ENCODE measurements at places on chromosomes 5 and 9. TPM values are rescaled to one million over a fixed set of nuclear protein-coding genes. Genes with fewer than 3 reads are reported as not detected.

DNA sequence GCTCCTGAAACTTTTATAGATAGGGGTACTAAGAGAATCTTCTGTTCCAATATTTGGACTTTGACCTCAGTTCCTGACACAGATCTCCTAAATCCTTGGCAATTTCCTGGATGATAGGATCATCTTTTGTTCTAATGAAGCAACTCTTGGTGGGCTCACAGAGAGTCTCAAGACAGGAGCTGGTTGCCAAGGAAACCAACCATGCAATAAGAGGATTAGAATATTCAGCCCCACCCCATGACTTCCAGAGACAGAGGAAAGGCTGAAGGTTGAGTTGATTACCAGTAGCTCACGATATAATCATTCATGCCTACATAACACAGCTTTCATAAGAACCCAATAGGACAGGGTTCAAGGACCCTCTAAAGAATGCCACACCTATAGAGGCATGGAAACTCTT, 2050.2 kb upstream of the CDH6 start:
- DNase-seq = no peak

- DNase-seq = no peak
These were observed 65.9 kb upstream of the PLPP1 start for GRCh38 chr5:55600497-55601203.

GRCh38 chr5:64164166-64164565, 1.5 kb upstream of the RNF180 start:
- no peak for DNase-seq

DNA sequence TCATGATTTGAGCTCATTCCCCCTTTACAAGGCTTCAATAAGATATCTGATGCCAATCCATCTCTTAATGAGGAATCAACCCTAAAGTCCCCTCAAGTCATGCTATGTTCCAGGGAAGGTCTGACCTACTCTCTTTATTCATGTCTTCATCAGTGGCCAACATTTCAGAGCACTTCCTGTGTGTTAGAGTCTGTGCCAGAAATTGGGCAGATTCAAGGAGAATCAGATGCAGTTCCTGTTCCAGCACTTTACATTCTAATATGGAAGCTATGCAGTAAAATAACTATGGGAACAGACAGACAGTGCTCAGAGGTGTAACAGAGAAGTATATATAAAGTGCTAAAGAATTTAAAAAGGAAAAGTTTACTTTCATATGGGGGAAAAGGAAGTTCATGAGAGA, 193.4 kb upstream of the NR4A3 start:
- DNase-seq = no peak

DNA sequence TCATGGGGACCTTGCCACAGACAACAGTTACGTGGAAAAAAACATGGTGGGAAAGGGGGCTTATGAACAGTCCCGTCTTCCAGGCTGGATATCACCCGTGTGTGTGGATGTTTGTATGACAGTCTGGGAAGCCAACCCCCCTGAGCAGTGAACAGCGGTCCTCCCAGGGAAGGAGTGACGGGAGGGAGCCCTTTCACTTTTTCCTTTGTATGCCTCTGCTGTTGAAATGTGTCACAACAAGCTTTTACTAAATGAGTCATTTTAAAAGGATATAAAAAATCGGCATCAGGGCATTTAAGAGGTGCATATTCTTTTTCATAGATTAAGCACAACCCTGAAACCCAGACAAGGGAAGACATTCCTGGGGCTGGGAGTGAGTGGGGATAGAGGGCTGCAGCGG, 5.1 kb downstream of the MYMK start:
- DNase-seq = no peak

GRCh38 chr9:20604562-20604961, 17.7 kb downstream of the MLLT3 start:
- DNase-seq = no peak

DNA sequence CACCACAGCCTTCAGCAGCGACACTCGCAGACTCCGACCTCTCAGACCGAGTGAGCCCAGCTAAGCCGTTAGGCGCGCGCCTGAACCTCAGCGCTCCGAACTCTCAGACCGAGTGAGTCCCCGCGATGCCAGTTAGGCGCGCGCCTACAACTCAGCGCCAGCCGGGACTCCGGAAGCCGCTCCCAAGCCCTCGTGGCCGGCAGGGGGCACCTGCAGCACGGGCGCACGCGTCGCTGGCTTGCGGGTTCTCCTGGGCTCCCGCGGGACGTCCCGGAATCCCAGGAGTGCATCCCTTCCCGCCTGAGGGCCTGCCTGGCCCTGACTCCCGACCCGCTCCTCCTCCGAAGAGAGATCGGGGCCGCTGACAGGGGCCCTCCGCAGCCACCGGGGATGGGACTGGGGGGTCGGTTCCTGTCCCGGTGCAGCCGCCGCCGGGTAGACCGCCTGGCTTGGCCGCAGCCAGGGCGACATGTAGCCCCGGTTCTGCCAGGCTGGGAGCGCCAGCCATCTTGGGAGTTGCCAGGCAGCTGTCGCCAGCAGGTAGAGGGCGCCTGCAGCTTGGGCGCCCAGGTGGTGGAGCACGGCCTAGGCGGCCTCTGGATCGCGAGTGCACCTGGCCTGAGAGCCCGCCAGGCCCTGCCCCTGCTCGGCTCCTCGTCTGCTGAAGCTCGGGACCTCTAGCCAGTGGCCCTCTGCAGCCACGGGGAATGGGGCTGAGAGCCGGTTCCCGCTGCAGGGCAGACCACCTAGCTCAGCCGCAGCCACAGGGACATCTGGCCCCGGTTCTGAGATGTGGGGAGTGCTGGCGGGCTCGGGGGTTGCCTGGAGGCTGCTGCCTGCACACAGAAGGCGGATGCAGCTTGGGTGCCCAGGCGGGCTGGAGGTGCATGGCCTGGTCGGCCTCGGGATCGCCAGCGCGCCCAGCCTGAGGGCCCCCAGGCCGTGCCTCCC, at the start of gene ANKRD18A:
Gene ANKRD18A (minus strand): TSS at position 114 of the 951 bp plus-strand sequence. CDS start 311 bp downstream, outside the sequence.
- DNase-seq = peak; percentile 93

DNA sequence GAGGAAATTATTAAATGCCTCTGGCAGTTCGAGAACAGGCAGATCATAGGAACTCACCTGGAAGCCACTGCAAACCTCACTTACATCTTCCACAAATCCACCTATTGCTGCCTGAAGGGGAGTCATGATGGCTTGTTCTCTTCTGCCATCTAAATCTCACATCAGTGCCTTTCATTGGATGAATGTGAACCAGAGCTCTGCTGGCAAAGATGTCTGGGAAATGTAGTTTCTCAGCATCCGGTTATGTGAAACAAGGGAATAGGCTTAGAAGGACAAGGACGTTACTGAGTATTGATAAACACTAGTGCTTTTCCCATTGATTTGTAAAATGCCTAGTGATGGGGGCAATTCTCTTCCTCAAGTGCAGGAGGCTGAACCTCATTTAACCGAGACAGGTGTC, 483.3 kb downstream of the ARHGEF28 start:
- no peak for DNase-seq

GRCh38 chr5:168123631-168124528, 167.6 kb upstream of the WWC1 start:
- no peak for DNase-seq

DNA sequence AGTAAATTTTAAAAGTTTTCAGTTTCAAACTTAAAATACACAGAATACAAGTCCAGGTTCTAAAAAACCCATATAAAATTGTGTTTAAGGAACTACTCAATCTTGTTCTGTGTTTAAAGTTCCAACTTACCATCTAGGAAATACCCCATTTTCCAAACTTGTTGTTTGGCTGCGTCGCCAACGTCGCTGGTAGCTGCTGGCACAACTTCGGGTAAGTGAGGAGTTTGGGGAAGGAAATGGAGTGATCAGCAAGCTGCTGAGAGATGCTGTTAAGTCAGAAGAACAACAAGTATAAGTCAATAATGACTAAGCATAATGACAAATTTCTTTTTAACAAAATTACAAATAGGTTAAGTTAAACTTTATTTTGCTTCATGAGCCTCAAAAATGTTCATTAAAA, 71.3 kb upstream of the RAPGEF6 start:
- DNase-seq = no peak

GRCh38 chr9:93308158-93308602, 124.2 kb downstream of the WNK2 start:
- no peak for DNase-seq

DNA sequence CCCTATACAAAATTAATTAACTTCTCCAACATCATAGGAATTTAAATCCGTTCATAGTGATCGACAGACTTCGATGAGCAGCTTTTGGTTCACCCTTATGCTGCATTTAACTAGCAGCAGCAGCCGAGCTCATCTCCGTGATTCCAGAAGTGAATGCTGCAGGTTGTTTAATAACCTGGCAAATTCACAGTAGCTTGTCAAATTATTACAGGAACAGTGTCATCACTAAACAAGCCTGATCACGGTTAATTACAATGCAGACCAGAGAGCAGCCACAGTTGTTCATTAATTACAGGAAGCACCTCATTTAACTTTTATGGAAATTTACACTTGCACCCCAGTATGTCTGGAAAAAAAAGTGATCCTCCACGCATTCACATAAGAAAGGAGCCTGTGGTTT, 188.2 kb downstream of the BNC2 start:
- no peak for DNase-seq

GRCh38 chr5:144192661-144193060, 22.0 kb downstream of the KCTD16 start:
- no peak for DNase-seq

- no peak for DNase-seq
These were observed 1.2 kb downstream of the CDHR2 start for GRCh38 chr5:176550275-176550831.

- DNase-seq = no peak
These were observed 31.6 kb upstream of the ANGPTL2 start for GRCh38 chr9:127154003-127154389.

DNA sequence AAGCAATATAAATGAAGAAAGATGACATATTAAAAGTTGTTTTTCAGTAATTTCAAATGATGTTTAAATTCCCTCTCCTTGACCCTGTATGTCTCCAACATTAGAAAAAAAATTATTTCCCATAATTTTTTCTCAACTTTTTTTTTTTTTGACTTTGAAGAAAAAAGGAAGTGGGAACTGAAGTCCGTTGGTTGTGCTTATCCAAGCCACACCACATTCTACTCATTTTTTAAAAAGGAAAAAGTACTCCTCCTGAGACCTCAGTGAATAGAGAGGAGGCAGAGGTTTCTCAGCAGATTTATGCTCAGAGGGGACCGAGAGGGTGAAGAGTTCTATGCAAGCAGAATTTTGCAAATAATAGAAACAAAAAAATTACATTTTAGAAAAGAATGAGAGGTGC, 123.3 kb downstream of the PCSK5 start:
- DNase-seq = no peak

- no peak for DNase-seq
These were observed 803.0 kb upstream of the ZNF608 start for GRCh38 chr5:125549322-125549911.

DNA sequence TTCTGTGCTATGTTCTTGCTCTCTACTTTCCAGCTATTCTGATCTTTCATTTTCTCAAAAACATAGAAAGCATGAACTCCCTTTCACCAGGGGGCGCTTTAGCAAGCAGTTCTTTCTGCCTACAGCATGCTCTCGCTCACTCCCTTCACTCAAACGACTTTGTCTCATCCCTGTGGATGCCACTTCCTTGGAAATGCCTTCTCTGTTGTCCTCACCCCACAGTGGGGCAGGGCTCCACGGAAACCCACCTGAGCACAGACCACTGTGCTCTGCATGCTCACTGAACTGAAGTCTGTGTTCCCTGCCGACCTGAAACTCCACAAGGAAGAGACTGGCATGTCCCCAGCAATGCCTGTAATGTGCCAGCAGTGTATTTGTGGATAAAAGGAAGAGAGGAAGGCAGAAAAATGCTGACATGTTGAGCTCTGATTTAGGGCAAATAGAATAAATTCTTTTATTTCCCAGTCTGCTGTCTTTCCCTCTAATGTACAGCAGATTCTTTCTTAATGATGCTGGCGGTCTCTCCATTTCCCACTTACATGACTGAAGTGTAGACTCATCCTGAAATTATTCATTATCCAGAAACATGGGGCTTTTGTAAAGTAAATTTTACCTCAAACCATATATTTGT, 4.9 kb upstream of the ROR2 start:
- DNase-seq = peak; percentile 60

DNA sequence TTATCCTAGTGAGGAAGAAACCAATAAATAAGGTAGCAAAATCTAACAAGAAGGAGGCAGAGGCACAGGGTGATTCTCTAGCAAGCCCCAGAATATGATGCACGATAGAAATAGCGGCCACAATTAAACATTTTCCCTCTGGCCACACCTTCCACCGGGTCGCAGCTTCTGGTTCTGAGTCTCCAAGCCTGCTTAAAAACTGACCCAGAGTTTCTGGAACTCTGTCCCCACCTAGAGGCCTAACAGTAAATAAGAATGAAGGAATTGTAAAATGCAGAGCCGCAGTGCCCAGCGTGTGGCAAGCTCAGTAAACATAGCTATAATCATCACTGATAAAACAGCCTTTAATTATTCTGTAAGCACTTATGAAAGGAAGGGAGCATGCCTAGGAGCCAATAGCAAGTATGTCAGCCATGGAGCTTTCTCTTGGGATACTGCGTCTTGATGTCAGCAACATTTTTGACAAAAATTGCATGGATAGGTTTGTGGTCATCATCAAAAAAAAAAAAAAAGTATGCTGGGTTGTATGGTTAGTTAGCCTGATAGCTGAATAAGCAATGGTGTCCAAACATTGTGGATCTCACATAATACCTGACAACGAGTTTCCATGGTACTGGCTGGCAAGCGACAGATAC, 465.5 kb downstream of the DNAH5 start:
- DNase-seq = peak; percentile 25

GRCh38 chr5:170633235-170634081, 129.6 kb downstream of the KCNIP1 start:
- peak; percentile 42 for DNase-seq

- DNase-seq = no peak
These were observed 52.5 kb downstream of the OXCT1 start for GRCh38 chr5:41817625-41818301.

- no peak for DNase-seq
These were observed 11.0 kb downstream of the DBH start for GRCh38 chr9:133647148-133647547.

- DNase-seq = no peak
These were observed 76.0 kb downstream of the SEMA6A start for GRCh38 chr5:116498503-116499048.

DMRT2 gene
- total RNA-seq = not detected

SLIT3 gene
- total RNA-seq = 6.7 TPM

C9orf153 gene
- total RNA-seq = 7.6 TPM

PCDHB12 gene
- total RNA-seq = 3.4 TPM

PCDHA9 gene
- total RNA-seq = 1.3 TPM

PROB1 gene
- 0.52 TPM for total RNA-seq

IFNK gene
- total RNA-seq = not detected

PCDHB3 gene
- 1.8 TPM for total RNA-seq

ZFP2 gene
- total RNA-seq = 2.6 TPM

BAG1 gene
- 46.5 TPM for total RNA-seq

HTR1A gene
- total RNA-seq = not detected

PCDHGA4 gene
- total RNA-seq = 10.9 TPM

LCN1 gene
- not detected for total RNA-seq
